ENCODE measurements at places on chromosomes 11 and 22. TPM values are rescaled to one million over a fixed set of nuclear protein-coding genes. Genes with fewer than 3 reads are reported as not detected.

DNA sequence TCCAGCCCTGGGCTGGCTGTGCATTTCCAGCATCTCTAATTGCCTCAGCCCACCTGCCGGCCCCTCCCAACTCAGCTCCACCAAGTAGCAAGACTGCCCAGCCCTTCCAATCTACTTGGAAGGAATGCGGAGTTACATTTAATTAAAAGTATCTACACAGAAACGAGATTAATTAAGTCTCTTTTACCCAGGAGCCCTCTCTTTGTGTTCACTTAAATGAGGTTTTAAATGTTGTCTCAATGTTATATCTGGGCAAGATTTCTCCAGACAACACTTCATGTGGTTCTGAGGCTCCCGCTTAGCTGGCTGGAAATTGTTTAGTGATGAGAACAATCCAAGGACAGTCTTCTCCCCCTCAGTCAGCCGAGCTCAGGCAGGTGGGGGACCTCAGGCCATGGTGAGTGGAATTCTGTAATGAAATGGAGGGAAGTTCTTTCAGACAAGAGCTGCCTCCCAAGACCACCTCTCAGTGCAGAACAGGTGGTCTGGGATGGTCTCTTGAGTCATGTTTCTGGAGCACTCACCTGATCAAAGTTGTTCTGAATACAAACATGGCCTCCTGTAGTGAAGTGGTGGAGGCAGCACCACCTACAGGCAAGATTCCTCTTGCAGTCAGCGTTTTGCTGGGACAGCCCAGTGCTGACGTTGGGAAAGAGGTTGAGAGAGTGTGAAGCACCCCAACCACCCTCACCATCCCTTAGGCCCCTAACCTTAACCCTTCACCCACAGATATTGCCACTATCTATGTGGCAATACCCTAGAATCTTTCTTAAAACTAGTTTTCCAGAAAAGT, 371.6 kb downstream of the CADM1 start:
- DNase-seq: no peak

- DNase-seq: no peak
Observed at GRCh38 chr11:133720951-133721350, 124.4 kb downstream of the SPATA19 start.

GRCh38 chr22:31509061-31509762, 12.9 kb downstream of the SFI1 start:
- DNase-seq: no peak

DNA sequence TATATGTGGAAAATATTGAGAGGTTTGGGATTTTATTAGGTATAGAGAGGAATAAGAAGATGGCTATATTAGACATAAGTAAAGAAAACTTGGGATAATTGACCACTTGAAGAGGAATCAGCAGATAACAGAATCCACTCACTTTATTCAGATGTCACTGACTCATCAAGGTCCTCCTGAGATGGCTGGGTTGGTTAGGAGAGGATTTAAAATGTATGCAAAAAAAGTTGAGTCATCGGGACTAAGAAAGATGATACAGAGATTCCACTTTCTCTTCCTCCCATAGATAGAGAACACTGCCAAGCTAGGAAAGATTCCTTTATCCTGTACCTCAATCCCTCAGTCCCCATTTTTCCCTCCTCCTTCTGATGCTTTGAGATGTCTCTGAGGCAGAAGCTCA, at the start of gene OR6A2:
TSS of gene OR6A2 (minus strand) at position 288 of the 400 bp plus-strand sequence. CDS start 3,981 bp downstream, outside the sequence.
- no peak for DNase-seq

GRCh38 chr11:73760135-73760678, 667 bp downstream of the RAB6A start:
- DNase-seq: no peak

DNA sequence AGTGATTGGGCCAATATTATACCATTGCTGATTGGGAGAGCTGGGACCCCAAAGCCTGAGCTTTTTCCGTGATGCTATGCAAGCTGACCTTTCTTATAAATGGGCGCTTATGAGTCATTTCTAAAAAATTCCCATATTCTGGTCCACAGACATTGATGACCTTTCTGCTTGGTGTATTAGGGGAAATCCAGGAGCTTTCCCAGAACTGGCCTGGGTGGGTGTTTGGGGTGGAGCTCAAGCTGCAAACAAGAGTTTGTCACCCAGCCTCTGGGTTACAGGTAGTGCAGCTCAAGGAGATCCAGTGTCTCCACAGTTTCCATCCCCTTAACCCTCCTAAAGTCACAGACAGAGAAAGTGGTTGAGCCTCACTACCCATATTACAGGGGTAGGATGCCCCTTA, 67.7 kb downstream of the CCDC81 start:
- DNase-seq: no peak

GRCh38 chr11:68999093-68999747, 13.8 kb downstream of the MRGPRF start:
- no peak for DNase-seq

- DNase-seq: peak; percentile 41
Observed at GRCh38 chr11:18171377-18172000, 1.1 kb upstream of the MRGPRX4 start.

GRCh38 chr11:119756169-119756865, 27.3 kb upstream of the NECTIN1 start:
- DNase-seq: no peak

DNA sequence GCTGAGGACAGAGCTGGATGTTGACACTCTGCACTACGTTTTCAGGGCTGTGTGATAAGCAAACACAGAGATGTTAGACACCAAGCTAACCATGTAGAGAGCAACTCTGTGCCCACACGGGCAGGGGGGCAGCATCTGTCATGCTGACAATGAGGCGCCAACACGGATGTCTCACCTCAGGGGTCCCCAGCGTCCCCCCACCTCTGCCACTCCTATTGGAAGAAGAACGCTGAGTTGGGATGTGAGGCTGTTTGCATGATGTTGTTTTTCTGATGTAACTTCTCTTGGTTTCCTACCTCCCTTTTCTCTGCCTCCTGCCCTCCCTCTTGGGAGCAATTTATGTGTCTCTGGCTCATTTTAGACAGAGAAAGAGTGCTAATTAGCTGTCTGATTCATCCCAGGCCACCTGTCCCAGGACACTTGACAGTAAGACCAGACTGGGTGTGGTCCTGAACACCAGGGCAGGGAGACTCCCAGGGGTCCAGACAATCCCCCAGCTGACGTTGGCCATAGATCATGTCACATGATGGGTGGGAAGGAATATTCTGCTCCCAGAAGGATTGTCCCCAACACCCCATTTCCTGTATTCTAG, 89.2 kb upstream of the NCAM1 start:
- no peak for DNase-seq

DNA sequence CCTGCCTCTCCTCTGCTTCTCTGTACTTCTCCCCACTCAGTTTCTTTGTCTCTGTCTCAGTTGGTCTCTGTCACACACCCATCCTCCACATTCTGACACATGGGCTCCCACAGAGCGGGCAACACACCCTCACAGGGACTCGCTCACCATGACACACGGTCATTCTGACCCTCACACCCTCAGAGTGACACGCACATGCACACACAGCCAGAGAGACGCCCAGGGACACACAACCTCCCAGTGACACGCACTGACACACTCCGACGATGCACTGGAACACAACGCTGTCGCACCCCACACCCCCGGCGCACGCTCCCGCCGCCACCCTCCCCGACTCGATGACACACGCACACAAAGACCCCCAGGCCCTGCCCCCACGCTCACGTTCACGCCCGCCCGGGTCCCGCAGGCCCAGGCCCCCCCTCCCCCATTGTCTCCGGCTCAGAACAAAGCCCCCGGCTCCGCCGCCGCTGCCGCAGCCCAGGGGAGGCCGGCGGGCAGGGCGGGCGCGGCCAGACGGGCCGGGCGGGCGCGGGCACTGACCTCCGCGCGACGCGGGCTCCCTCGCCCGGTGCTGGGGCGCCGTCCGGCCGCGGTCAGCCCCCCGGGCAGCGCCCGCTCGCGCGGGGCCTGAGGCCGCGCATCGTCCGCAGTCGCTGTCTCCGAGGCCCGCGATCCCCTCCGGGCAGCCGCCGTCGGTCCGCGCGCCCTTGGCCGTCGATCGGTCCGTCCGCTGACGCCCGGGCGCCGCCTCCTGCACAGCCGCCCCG, 404 bp downstream of the DCHS1 start:
- DNase-seq: peak; percentile 35

GRCh38 chr11:41394521-41395195, 64.8 kb downstream of the LRRC4C start:
- no peak for DNase-seq

GRCh38 chr11:132971351-132971750, 561.0 kb downstream of the OPCML start:
- no peak for DNase-seq

DNA sequence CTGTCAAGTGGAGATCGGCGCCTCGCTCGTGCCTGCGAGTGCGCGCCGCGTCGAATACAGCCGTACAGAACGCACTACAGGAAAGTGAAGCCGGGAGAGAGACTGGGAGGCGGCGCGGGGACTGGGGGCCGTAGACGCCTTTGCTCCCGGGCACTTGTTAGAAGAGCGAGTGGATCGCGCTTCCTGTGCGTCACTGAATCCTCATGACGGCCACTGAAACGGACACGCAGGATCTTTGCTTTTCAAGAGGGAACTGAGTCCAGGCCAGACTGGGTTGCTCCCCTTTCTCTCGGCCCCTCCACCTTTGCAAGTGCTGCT, 314 bp downstream of the RIC8A start:
- DNase-seq: no peak

TRIM51 gene
- total RNA-seq: not detected

APOA4 gene
- total RNA-seq: not detected

ZP1 gene
- total RNA-seq: not detected

SLC17A6 gene
- not detected for total RNA-seq

GALNT18 gene
- not detected for total RNA-seq

RTN4R gene
- total RNA-seq: 0.51 TPM

TSPAN4 gene
- total RNA-seq: 2.9 TPM

TMPRSS5 gene
- 1.2 TPM for total RNA-seq

DDX10 gene
- total RNA-seq: 30.6 TPM

OSBP2 gene
- 1.6 TPM for total RNA-seq

HEPN1 gene
- not detected for total RNA-seq

CEP57 gene
- total RNA-seq: 82.9 TPM

DDT gene
- total RNA-seq: 105 TPM

DCDC1 gene
- total RNA-seq: not detected

HBB gene
- total RNA-seq: 385 TPM
